Activated effector memory CD4-positive, alpha-beta T cell treated with anti-CD3 and anti-CD28 coated beads, Interleukin-2, amount 50 U/mL, for 16 hours (primary cell): ENCODE measurements at places on chromosomes 5 and 9.
A peak's percentile ranks its signal among the peaks of the same experiment; 100 is the strongest.

GRCh38 chr9:89687188-89687587, 82.4 kb downstream of the GADD45G start:
- DNase-seq: no peak

- peak; percentile 91 for DNase-seq
These were observed at the start of gene CTSV for GRCh38 chr9:97038611-97039513. Gene CTSV (minus strand): TSS chr9:97039142. CDS start chr9:97038043, 1,099 bp downstream.

DNA sequence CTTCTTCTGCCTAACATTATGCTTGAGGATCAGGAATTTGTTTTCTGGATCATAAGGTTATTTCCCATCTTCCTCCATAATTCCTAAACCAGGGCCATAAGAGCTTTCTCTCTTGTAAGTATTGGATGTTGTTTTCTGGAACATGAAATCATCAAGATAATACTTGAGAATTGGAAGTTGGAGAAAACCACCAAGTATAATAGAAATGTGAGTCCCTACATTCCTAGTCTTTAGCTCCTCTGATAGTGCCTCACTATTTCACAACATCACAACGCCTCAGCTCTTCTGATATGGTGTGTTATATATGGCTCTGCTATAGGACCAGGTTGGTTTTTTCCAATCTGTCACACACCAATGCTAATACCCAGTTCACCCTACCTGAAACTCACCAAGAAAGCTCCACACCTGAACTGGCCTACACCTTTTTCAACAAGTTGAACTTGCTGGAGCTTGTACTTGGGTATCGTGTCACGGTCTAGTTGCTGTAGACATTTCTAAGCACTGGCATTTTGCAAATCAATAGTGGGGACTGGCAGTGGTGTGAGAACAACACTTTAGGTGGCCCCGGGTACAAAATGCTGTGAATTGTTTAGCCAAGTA, 141.1 kb downstream of the ACTBL2 start:
- no peak for DNase-seq

GRCh38 chr9:73155377-73155776, 3.7 kb downstream of the ANXA1 start:
- no peak for DNase-seq

GRCh38 chr9:34169125-34169524, 9.7 kb upstream of the UBAP1 start:
- no peak for DNase-seq

GRCh38 chr9:18996211-18996610, 36.8 kb downstream of the SAXO1 start:
- no peak for DNase-seq

GRCh38 chr5:88483964-88484672, 215.5 kb upstream of the TMEM161B start:
- DNase-seq: no peak

GRCh38 chr5:103424453-103425205, 138.0 kb downstream of the NUDT12 start:
- DNase-seq: no peak

GRCh38 chr9:112869917-112870316, 20.8 kb downstream of the SLC46A2 start:
- DNase-seq: no peak

GRCh38 chr5:67142816-67143215, 53.8 kb downstream of the CD180 start:
- DNase-seq: no peak

- no peak for DNase-seq
These were observed 652.2 kb upstream of the WWC1 start for GRCh38 chr5:167639273-167639672.

DNA sequence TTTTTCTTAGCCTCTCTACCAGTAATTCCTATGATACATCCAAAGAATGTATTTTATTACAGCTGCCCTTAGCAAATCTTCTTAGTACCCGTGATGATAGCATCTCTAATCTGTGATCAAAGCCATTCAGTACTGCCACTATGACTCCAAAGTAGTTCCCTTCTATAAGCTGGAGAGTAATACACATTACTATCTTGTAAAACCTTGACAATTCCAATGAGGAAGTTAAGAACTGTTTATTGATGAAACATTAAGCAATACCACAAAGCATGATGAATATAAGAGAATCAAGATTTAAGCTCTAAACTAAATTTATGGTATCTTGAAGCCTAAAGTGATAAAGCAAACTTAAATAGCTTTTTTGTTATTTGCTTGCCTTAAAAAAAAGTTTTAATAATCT, 86.1 kb downstream of the SMIM23 start:
- DNase-seq: no peak

DNA sequence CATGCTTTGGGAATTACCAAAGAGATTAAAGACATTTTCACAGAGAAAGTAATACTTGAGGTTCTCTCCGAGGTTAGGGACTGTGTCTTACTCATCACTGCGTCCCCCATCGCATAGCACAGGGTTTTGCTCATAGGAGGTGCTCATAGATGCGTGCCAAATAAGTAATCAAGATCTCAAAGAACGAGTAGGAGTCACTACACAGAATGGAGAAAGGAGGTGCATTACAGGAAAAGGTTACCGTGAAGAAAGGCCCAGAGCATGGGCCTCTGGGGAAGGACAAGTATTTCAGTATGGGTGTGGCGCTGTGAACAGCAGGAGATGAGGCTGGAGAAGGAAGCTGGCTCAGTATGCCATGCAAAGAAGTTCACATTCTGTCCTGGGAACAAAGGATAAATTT, 182.4 kb downstream of the ACTL7B start:
- no peak for DNase-seq

- DNase-seq: no peak
These were observed 22.8 kb upstream of the FUBP3 start for GRCh38 chr9:130556396-130557076.

DNA sequence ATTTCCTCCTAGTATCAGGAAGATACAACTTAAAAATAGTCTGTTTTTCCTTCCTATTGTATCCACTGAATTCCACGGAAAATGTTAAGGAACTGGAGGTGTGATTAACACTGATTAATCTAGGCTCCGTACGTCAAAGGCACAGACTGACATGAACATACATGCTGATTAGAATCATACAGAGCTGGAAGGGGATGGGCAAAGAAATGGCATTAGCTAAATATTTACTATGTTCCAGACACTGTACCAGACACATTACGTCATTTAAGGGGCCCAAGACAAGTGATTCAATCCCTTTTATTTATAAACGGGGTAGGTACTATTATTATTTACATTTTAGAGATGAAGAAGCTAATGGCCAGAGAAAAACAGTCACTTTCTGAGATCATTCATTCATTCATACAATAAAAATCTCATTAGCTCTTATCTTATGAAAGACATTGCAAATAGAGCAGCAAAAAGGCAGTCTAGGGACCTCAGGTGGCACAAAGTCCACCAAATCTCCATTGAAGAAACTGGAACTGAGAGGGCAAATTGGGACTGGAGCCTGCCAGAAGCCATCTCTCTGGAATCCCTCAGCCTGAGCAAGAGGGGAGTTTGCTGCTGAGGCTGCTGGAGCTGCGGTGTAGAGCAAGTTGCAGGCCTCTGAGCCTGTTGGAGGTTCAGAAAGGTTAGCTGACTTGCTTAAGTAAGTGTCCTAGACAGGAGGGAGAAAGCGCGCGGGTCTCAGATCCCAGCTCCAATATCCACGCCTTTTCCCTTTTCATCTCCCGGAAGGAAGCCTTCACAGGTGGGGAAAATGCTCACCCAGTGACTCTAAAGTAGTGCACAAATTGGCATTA, 1.6 kb upstream of the TGFBR1 start:
- no peak for DNase-seq

- DNase-seq: no peak
These were observed at the start of gene PCDHB7 for GRCh38 chr5:141172381-141173204. Gene PCDHB7 (plus strand): TSS chr5:141172644. CDS start chr5:141172836, 192 bp downstream.

DNA sequence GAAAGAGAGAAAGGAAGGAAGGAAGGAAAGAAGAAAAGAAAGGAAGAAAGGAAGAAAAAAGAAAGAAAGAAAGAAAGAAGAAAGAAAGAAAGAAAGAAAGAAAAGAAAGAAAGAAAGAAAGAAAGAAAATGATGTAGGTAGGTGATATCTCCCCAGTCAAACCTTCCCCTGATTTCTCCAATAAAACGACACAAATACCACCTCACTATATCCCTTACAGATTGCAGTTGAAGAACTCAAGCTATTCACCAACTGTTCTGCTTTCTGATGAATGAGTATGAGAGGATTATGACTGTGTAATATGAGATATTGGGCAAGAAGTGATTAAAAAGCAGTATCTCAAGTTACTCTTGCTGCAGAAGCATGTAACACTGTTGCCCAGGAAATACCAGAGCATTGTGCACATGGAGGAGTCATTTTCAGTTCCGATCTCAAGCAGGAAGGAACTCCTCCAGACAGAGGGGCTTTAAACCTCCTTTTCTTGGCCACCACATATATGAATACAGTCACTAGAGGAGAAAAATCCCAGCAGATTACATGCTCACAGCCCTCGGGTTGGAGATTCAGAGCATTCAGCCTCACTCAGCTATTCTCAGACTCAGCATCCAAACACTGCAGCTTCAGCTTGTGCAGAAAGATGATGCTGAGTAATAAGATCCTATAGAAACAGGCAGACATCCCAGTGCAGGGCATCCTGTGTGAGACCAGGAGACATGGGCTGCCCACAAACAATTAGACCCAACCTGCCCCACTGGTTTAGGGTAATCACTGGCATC, 61.4 kb downstream of the UGCG start:
- no peak for DNase-seq

- no peak for DNase-seq
These were observed 194.4 kb upstream of the CDKN2B start for GRCh38 chr9:22203371-22204138.

DNA sequence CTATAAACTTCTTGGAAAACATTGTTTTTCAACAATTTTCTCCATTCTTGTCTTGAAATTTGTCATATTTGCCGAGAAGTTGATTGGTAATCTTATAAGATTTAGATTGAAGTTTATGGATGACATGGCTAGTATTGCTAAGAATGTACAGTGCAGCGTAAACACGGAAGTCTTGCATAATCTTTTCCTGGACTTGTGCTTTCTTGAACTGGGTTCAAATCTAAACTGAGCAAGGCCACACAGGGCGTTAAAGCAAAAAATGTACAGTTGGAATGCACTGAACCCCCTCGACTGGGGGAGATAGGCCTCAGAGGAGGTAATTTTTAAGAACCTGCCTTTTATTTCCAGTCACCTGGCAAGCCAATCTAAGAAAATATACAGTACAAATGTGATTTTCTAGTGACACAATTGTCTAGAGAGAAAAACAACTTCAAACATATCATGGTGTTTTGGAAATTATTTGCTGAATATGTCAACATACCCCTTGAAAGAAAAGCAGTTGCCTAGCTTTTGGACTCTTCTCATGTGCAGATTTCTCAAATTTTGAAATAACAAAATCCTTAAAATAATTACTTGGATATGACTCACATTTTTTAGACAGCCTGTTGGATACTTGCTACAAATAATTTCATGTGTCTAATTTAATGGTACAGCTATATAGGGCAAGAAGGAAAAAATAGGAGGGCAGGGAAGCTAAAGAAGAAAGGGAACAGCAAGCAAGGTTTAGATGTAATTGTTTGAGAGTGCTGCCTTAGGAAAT, 18.5 kb upstream of the GAS1 start:
- no peak for DNase-seq

GRCh38 chr5:74529101-74529500, 111.4 kb downstream of the ENC1 start:
- DNase-seq: no peak
